ENCODE measurements at places on chromosomes 16 and 17.

DNA sequence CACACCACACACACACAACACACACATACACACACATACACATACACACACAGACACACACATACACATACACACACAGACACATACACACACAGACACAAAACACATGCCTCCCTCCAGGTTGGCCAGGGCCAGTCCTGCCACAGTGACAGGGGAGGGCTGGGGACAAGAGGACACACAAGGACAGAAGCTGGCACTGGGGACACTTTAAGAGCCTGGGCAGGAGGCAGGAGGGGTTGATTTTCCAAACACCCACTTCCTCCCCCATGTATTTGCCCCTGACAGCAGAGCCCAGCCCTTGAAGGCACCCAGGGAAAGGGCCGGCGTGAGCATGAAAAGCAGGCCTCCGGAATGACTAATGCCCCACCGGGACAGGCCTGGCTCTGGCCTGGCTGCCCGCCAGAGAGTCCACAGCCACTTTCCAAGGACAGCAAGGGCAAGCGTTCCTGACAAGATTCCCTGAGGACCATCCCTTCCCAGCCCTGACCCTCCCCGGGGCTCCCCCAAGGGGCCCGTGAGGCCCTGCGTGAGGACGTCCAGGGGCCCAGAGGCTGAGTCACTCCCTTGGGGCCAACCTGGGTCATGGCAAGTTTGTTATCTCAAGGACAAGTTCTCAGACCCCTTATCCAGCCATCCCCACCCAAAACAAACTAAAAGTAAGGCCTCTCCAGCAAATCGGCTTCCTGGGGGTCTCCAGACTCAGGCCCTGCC lies 235.6 kb downstream of the ZNF423 start:
- DNase-seq, result no peak

- no peak for DNase-seq
Measured at GRCh38 chr16:86396422-86396821, 113.9 kb upstream of the FOXF1 start.

DNA sequence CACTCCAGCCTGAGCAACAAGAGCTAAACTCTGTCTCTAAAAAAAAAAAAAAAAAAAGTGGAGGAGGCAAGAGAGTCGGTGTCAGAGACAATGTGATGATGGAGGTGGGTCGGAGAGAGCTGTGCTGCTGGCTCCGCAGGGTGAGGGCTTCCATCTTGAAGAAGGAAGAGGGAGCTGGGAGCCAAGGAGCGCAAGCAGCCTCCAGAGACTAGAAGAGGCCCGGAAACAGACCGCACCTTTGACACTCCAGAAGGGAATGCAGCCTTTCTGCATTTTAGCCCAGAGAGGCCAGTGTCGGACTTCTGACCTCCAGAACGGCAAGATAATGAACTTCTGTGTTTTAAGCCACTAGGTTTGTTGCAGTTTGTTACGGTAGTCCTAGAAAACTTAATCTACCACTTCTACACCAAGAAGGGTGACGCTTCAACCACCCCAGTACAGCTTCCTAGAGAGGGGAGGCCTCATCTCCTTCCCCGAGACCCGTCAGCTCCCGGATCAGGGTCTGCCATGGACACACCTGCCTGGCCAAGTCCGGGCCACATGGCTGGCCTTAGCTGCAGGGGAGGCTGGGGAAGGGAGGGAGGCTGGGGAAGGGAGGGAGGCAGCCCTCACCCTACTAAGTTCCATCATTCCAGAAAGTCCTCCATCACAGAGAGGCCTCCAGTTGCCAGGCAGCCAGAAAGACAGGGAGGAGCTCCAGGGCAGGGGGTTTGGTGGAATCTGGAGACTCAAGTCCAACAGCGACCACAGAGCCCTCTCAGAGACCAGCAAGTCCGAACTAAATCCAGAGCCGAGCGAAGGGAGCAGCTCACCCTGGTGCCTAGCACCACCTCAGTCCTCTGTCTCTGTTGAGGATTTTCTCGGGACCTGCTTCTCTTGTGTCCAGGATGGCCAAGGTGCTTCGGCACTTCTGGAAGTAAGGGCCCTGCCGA lies 13.2 kb upstream of the RBFOX3 start:
- DNase-seq, result no peak

DNA sequence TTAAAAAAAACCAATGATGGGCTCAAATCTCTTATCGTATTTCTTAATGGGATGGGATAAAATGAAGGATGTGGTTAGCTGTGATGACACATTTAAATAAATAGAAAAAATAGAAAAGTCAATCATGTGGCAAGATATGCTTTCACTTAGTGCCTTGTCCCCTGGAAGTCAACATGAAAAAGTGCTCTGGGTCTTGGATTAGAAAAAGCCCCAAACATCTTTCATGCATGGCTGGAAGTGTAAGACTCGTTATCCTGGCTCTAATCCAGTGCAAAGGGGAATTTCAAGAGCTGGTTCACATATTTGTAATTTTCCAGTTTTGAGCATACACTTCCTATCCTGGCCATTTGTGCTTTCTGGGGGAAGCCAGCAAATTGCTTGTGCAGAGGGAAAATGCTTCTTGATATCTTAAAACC lies 160.9 kb downstream of the MAP2K6 start:
- DNase-seq, result peak; percentile 9

DNA sequence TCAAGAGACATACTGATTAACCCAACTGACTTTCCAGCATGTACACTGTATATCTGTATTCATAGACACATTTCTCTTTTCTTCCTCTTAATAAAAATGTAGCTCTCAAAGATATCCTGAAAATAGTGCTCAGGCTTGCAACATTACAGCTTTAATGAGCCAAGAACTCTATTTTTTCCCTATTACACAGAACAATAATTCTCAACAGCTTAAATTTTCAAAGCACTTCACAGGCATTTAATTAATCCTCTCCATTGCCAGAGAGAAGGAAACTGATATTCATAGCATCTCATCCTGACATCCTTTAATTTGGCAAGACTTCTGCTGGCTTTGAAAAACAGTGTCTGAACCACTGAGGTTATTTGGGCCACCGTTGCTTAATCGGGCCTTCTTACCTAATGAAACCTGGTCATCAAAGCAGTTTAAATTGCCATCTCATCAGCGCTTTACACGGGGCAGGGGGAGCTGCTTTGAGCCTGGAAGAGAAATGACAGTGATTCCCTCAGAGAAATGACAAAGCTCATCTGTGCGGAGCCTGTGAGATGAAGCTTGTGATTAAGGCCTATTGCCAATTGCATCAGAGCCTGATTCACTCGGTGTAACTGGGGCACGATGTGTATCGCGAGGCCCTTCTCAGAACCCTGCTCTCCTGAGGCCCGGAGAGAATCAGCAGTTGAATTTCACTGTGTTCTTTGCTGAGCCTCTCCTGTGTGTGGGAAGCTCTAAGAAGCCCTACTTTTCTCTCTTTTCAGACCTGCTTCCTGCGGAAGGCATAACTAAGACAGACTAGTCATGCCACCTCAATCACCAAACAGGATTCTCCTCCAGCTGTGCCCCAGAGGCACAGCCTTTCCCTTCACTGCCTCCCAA lies 8.5 kb upstream of the SIAH1 start:
- no peak for DNase-seq

GRCh38 chr16:54049591-54050458 lies 236.8 kb downstream of the IRX3 start:
- DNase-seq, result no peak

DNA sequence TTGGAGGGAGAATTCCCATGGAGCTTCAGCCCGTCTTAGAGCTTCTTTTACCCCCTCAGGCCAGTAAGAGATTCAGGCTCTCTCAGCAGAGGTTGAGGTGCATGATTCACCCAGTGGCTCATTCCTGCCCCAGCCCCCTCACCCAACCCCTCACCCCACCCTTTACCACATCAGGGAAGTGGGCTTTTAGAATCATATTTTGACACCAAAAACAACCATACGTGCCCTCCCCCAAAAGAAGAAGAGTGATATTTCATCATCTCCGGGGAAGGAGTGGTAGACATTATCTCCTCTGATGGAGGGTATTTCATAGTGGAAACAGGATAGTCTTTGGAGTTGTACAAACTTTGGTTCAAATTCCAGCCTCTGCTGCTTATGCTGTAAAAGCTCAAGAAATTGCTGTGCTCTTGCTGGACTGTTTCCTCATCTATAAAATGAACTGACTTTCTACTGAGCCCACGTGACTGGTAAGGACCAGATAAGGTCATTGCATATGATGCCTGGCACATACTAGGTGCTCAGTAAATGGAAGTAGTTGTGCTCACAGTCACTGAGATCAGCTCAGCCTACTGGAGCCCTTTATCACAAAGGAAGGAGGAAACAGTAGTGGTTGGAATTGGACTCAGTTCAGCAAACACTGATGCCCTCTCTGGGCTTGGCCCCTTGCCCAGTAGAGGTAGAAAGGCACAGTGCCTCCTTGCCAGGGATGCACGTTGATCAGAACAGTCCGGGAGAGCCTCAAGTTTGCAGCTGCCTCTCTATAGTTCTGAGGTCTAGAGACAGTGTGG lies 18.3 kb upstream of the CCL5 start:
- DNase-seq, result no peak

DNA sequence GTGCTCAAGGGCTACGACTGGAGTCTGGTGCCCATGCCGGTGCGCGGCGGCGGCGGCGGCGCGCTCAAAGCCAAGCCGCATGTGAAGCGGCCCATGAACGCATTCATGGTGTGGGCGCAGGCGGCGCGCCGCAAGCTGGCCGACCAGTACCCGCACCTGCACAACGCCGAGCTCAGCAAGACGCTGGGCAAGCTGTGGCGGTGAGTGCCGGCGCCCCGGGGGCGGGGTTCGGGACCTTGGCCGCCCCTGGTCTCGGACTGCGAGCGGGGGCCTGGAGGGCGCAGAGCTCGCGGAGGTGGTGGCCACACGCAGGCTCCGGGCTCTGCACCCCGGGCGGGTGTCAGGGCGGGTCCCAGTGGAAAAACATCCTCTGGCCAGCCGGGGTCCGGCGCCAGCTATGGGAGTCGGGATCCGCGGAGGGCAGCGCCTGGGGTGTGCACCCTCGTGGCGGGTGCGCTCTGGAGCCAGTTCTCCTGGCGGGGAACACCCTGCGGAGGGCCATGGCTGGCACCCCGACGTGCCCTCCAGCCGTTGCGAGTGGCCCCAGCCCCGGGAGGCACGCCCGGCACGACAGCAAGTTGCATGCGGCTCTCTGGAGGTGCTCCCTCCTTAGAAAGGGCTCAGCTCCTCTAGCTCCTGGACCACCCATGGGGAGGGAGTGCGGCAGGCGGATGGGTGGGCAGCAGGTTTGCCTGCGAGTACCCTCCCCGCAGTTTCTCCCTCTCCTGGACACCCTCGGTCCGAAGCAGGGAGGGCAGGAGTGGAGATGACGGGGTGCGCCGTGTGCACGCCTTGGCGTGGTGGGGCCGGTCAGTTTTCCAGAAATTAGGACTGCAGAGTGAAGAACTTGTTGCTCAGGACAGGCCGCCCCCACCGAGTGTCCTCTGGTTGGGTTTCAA lies 824 bp downstream of the SOX8 start:
- no peak for DNase-seq
